ENCODE measurements at places on chromosomes 1 and 21. TPM values are rescaled to one million over a fixed set of nuclear protein-coding genes. Genes with fewer than 3 reads are reported as not detected.

DNA sequence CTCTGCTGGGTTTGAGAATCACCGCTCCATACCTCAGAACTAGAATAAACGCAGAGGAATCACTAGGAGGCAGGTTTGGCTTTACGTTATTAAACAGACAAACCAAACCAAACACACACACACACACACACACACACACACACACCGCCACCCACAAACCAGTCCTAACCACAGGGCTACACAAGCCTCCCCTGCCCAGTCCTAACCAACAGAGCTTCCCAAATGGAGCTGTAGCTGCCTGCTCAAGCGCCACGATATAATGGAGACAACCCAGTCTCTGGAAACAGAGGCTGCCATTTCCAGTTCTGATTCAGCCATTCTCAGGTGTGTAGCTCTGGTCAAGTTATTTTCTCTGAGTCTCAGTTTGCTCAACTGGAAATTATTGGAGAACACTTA is 519.1 kb downstream of the SMYD3 start:
- DNase-seq = no peak

- no peak for DNase-seq
Measured at GRCh38 chr1:225771661-225772322, 5.8 kb upstream of the SRP9 start.

DNA sequence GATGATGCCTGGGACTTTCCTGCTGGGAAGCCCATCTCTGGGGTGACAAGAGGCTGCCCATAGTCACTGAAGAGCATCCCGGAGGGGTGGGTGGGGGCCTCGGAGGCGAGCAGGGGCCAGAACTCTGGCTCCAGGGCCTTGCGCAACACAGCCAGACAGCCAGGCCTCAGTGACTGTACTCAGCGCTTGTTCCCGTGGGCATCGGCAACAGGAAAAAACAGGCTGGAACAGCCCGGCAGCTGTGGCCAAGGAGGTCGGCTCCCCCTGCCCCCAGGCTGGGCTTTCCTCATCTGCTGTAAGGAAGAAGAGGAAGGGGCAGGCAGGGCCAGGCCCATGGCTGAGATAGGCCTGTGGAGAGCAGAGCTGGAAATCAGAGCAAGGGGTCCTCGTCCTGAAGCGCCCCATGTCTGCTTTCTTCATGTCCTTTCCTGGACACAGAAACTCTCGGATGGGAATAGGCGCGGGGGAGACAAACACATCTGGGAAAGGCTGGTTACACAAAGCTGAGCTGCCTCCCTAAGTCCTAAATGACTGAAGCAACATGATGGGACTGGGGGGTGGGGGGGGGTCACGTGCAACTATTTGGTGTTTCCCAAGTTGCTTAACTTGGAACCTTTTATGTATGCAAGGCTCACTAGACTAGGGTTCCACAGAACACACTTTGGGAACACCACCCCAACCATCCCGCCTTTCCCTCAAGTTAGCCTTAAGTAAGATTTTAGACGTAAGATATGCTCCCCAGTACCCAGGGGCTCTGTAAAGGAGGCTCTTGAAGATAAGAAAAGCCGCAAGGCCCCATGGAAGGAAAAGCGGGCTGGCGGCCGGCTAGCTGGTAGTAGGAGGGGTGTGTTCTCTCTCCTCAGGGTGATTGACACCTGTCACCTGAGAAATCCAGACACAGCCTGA is 30.7 kb downstream of the HSPG2 start:
- peak; percentile 98 for DNase-seq

MRPL37 gene
- total RNA-seq = 109 TPM

- DNase-seq = no peak
Measured at GRCh38 chr1:1827089-1827848, 49.0 kb upstream of the NADK start.

- no peak for DNase-seq
Measured at GRCh38 chr1:173020138-173020750, 30.5 kb downstream of the TNFSF18 start.

OR2L3 gene
- total RNA-seq = not detected

DNA sequence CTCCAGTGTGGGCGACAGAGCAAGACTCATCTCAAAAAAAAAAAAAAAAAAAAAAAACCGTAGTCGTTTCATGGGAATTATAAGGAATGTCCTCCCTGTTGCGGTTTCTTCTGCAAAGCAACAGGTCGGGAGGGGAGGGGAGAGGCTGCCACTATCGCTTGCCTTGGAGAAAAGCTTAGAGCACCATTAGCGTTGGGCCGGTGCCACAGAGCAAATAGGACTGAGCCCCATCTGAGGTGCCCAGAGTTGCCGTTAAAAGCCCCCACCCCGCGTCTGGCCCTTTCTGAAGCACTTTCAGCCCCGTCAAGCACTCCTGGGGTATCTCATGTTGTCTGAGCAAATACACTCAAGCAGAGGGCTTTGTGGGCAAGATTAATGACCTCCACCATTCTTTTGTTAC is 2.2 kb downstream of the RIPPLY3 start:
- DNase-seq = no peak

GRCh38 chr1:222931023-222931422 is 116.2 kb downstream of the DISP1 start:
- DNase-seq = no peak

DNA sequence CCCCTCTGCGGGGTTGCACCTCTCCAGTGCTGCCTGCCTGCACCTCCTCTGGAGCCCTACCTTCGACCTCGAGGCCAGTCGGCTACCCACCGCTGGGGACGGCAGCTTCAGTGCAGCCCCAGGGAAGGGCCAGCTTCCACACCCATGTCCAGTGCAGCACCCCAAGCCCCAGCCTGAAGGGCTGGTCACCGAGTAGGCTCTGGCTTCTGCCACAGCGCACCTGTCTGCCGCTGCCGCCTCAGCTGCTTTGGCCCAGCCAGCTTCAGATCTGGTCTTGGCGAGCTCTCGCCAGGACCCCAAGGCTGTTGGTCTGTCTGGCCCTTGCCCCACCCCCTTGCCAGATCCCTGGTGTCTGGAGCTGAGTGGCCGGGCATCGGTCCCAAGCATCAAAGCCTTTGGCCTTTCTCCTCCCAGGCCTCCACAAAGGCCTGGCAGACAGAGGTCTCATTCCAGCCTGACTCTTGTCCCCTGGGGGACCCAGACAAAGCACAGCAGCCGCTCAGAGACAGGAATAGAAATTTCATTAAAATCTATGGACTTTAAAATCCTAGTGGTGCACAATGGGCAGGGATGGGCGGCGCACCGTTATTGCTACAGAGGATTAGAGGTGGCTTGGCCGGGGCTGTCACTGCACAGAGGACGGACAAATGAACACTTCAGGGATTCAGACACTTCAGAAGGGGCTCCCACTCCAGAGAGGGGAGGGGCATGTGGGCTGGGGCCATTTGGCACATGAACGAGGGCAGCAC is 4.8 kb downstream of the CCDC24 start:
- no peak for DNase-seq

GRCh38 chr1:2460996-2461751 is 14.9 kb upstream of the PLCH2 start:
- DNase-seq = no peak

CAPN8 gene
- total RNA-seq = not detected

- DNase-seq = no peak
Measured at GRCh38 chr21:14957836-14958235, 107.0 kb downstream of the NRIP1 start.

GRCh38 chr1:24134376-24134775 is 8.6 kb downstream of the IL22RA1 start:
- no peak for DNase-seq

DNA sequence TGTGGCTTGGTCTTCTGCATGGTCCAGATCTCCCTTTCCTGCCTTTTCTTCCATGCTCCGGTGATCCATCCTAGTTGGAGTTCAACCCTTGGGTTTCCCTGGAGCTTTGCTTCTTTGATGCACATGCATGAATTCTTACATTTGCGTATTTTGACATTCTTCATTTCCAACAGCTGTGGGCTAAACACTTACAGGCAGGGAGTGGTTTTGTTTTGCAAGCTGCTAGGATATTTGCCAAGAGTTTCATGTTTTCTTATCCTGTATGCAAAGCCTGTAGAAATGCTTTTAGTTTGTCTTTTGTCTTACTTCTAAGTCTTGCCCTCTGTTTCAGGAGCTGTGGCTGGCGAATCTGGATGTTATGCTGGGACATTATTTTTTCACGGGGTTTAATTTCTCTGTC is 90.3 kb upstream of the PAXBP1 start:
- DNase-seq = no peak

CTSS gene
- 5.7 TPM for total RNA-seq

DNA sequence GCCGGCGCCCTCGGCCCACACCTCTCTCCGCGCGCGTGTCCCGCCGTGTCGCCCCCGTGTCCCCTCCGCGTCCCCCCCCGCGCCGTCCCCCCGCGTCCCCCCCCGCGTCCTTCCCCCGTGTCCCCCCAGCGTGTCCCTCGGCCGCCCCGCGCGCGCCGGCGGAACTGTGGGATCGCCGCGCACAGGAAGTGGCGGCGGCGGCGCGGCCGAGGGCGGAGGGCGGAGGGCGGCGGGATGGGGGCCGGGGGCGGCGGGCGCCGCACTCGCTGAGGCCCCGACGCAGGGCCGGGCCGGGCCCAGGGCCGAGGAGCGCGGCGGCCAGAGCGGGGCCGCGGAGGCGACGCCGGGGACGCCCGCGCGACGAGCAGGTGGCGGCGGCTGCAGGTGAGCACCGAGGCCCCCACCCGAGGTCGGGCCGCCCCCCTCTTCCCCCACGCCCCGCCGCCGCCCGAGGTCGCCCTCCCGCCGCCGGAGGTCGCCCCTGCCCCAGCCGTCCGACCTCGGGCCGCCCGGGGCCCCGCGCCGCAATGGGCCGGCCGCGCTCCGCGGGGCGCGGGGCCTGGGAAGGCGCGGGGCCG is at the start of gene AGPAT3:
AGPAT3 (plus strand) TSS at position 262 of the 578 bp plus-strand sequence. CDS start 94,459 bp downstream, outside the sequence.
- no peak for DNase-seq

- no peak for DNase-seq
Measured at GRCh38 chr1:54894271-54894670, 7.3 kb upstream of the DHCR24 start.

LCE4A gene
- total RNA-seq = not detected

DNA sequence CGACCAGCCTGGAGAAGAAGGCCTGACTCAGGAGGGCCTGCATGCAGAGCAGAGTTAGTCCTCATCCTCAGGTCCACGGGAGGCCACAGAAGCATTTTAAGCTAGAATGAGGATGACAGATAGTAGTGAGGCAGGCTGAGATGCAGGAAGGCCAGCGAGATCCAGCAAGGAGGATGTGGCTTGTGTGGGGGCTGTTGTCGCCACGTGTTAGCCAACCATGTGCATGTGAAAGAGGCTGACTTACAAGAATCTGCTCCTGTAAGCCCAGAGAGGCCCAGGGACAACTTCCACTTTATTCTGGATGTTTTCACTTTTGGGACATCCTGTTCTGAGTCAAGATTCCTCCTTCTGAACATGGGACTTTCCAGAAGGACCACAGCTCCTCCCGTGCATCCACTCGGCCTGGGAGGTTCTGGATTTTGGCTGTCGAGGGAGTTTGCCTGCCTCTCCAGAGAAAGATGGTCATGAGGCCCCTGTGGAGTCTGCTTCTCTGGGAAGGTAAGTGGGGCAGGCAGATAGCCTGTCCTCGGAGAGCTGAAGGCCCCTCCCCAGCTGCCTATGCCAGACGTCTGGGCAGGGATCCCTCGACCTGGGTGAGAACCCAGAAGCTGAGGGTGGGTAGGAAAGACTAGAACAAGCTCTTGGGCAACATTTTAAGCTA is at the start of gene SLAMF8:
SLAMF8 (plus strand) TSS at position 433 of the 661 bp plus-strand sequence; CDS start at position 459, 26 bp downstream.
- DNase-seq = no peak

- DNase-seq = no peak
Measured at GRCh38 chr1:105652109-105652508, 1404.4 kb upstream of the PRMT6 start.

GPR161 gene
- total RNA-seq = 36.5 TPM

- no peak for DNase-seq
Measured at GRCh38 chr1:62138029-62138428, 56.6 kb upstream of the L1TD1 start.

GRCh38 chr1:241848686-241849344 is 811 bp downstream of the EXO1 start:
- no peak for DNase-seq
